ENCODE measurements at places on chromosomes 6 and 20. TPM values are rescaled to one million over a fixed set of nuclear protein-coding genes. Genes with fewer than 3 reads are reported as not detected.
A peak's percentile ranks its signal among the peaks of the same experiment; 100 is the strongest.

- H3K27me3 ChIP-seq: peaks cover 16% of the 10 kb centered on the region
- no peak overlapping the region for H3K4me3 ChIP-seq
- DNase-seq: no peak
- H3K36me3 ChIP-seq: no peaks in the 10 kb centered on the region
- H3K27ac ChIP-seq: no peak overlapping the region
These were observed 92.5 kb upstream of the AKAP12 start for GRCh38 chr6:151147118-151147832.

- DNase-seq: no peak
- H3K4me3 ChIP-seq: no peak overlapping the region
- peaks cover 24% of the 10 kb centered on the region for H3K4me1 ChIP-seq
These were observed 40.9 kb downstream of the LY86 start for GRCh38 chr6:6629402-6629801.

DNA sequence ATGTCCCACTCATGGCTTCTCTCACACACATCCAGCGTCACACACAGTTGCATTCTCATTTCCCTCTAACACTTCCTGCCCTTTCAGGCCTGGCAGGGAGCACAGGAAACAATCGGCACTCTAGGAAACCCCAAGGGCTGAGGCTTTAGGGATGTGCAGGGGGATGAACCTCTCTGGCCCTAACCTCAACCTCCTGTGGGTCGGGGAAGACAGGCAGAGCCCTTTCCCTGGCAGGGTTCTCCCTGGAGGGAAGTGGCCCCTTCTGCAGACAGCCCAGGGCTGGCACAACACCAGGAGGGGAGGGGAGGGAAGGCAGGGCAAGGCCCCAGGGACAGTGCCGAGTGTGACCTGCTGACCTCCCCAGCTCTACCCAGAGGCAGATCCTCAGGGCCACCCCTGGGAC lies 2.7 kb downstream of the TEAD3 start:
- H3K27ac ChIP-seq: no peak overlapping the region
- H3K4me1 ChIP-seq: peaks cover 3% of the 10 kb centered on the region
- no peak for DNase-seq
- no peak overlapping the region for H3K4me3 ChIP-seq

- H3K4me3 ChIP-seq: no peak overlapping the region
- H3K4me1 ChIP-seq: peaks cover 49% of the 10 kb centered on the region
- H3K27ac ChIP-seq: peak overlapping the region; percentile 74
- no peaks in the 10 kb centered on the region for H3K27me3 ChIP-seq
- DNase-seq: no peak
- no peaks in the 10 kb centered on the region for H3K36me3 ChIP-seq
These were observed 47.2 kb upstream of the NCOA3 start for GRCh38 chr20:47454298-47455132.

GRCh38 chr6:108735310-108736001 lies 112.8 kb upstream of the ARMC2 start:
- no peak for DNase-seq
- peaks cover 24% of the 10 kb centered on the region for H3K27me3 ChIP-seq
- H3K4me3 ChIP-seq: no peak overlapping the region

DNA sequence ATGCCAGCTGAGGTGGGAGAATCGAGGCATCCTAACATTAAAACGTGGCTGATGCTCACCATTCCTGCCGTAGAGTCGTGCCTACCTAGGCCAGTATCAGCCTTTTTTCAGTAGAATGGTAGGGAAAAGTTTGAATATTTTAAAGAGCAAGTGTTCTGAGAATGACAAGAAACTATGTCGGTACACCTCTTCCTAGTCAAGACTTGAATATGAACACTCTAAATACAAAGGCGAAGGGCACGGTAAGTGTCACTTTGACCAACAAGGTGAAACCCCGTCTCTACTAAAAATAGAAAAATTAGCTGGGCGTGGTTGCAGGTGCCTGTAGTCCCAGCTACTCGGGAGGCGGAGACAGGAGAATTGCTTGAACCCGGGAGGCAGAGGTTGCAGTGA lies 1.0 kb downstream of the GINM1 start:
- H3K36me3 ChIP-seq: no peaks in the 10 kb centered on the region
- H3K4me3 ChIP-seq: peak overlapping the region; percentile 89
- DNase-seq: no peak
- no peak overlapping the region for H3K27ac ChIP-seq
- peaks cover 2% of the 10 kb centered on the region for H3K27me3 ChIP-seq
- peaks cover 12% of the 10 kb centered on the region for H3K4me1 ChIP-seq

- H3K27ac ChIP-seq: no peak overlapping the region
- no peak overlapping the region for H3K4me3 ChIP-seq
- H3K27me3 ChIP-seq: no peaks in the 10 kb centered on the region
- H3K4me1 ChIP-seq: peaks cover 5% of the 10 kb centered on the region
- H3K36me3 ChIP-seq: no peaks in the 10 kb centered on the region
These were observed 42.4 kb upstream of the ZBP1 start for GRCh38 chr20:57662456-57663240.

DNA sequence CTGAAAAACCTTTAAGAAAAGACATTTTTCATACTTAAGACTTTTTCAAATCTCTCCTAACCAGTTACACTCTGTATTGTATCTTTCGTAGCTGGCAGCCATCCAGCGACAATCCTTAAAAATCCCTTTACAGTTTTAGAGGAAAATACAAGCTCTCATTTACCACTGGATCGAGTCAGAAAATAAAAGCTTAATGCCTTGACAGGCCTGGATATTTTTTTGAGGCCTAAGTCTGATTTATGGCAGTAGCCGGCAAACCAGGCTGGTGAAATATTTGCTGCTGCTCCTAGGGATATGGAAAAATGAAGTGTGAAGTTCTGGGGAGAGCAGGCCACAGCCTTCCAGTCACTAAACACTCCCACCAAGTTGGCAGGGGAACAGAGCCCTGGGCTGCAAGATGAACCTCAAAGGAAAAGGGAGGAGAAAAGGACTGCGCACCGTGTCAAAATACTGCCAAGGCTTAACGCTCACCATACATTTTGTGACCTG lies 213.0 kb upstream of the SUPT3H start:
- no peak for DNase-seq
- peaks cover 86% of the 10 kb centered on the region for H3K4me1 ChIP-seq

- no peak for DNase-seq
- H3K27ac ChIP-seq: no peak overlapping the region
- H3K36me3 ChIP-seq: no peaks in the 10 kb centered on the region
- no peak overlapping the region for H3K4me3 ChIP-seq
- no peaks in the 10 kb centered on the region for H3K27me3 ChIP-seq
- H3K4me1 ChIP-seq: peaks cover 52% of the 10 kb centered on the region
These were observed 157.5 kb downstream of the CEBPB start for GRCh38 chr20:50348096-50348495.

DNA sequence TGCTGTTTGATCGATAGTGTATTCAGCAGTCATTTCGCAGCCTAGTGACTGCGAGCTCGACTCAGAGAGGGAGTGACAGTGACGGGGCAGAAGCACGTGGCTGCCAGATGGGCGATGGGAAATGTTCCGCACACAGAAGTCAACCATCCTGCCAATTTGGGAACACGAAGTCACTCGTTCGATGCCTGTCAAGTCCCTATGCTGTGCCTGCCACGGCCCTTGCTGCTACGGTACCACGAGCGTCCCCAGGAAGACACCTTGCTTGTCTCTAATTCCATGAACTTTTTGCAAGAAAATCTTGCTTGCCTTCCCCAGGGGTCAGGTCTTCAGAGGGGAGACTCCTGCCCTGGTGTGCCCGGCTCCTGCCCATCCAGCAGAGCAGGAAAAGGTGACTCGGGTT lies 17.0 kb upstream of the STX16 start:
- H3K27ac ChIP-seq: peak overlapping the region; percentile 68
- H3K36me3 ChIP-seq: no peaks in the 10 kb centered on the region
- H3K4me1 ChIP-seq: peaks cover 15% of the 10 kb centered on the region
- DNase-seq: no peak
- H3K4me3 ChIP-seq: no peak overlapping the region

DNA sequence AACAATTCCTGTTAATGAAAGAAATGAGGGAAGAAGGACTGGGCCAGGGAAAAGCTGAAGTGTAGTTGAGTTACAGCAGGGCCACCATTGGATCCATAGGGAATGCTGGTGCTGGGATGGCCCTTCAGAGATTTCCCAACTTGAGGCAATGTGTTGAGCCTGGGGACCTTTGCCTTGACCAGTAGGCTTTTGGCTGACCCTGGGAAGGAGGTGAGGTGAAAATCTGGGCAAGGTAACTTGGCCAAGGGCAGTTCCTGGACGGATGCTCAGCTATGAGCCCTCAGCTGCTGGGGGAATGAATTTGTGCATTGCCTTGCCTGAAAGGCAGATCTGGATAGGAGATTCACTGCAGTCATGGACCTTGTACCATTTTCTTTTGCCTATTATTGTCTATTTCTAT lies 20.4 kb downstream of the UTRN start:
- peaks cover 6% of the 10 kb centered on the region for H3K27me3 ChIP-seq
- H3K4me3 ChIP-seq: no peak overlapping the region
- H3K4me1 ChIP-seq: peaks cover 43% of the 10 kb centered on the region
- no peak for DNase-seq
- no peak overlapping the region for H3K27ac ChIP-seq
- peaks cover 24% of the 10 kb centered on the region for H3K36me3 ChIP-seq

DNA sequence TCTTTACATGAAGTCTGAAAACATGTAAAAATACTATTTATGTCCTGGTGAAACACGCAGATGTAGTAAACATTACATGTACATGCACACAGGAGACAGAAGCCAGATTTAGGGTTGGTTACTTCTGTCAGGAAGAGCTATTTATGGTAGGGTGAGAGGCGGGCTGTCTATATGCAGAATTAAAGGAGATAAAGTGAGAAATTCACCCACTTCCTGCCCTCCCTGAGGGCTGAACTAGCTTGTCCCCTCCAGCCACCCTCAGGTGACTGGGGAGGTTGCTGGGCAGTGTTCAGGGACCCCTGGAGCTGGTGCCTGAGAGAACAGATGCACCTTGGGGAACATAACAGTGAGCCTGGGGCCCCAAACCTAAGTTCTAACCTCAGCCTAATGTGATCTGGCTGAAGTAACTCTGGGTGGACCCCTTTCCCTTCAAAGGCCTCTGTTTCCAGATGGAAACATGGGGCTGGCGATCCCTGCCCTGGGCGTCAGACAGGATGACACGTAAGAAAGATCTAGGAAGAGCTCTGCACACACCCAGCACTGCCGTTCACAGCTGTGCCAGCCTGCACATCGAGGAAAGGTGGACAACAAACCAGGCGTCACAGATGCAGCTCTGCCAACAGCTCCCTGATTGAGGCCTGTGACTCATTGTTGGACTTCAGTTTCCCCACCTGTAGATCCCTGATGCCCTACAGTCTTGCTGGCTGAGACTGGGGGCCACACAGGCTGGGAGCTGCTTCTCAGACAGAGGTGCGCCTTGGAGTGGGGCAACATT lies 1.3 kb downstream of the PI16 start:
- no peak overlapping the region for H3K4me3 ChIP-seq
- no peak for DNase-seq
- peaks cover 34% of the 10 kb centered on the region for H3K4me1 ChIP-seq
- H3K27me3 ChIP-seq: peaks cover 23% of the 10 kb centered on the region

DNA sequence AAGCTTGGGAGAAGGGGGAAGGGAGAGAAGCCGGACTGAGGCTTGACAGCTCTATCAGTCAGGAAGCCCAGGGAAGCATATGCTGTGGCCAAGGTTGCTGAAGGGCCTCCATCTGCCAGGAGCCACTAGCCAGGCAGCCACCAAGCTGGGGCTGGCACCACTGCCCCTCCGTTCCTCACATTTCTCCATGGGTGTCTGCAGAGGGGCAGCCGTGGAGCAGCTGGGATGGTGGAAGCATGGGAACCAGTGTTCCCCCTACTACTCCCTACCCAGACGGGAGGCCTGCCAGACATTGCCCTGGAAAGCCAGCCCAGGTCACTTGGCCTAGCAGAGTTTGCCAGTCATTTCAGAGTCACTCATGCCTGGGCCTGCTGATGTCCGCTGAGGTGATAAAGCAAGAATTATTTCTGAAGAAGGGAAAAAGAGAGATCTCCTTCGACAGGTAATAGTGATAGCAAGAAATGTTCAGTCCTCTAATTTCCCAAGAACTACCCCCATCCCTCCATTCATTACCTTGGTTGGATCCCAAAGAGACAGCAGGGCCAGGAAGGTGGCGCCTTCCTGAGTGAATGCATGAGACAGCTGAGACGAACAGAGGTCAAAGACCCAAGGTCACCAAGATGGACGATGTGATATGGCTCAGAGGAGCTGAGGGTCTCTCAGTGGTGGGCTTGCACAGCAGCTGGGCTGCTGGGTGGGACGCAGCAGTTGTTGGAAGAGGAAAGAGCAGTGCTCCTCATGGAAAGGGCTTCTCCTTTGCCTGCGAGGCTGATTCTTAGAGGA lies 21.9 kb downstream of the SNPH start:
- H3K4me3 ChIP-seq: no peak overlapping the region
- DNase-seq: no peak
- no peaks in the 10 kb centered on the region for H3K27me3 ChIP-seq
- no peak overlapping the region for H3K27ac ChIP-seq
- peaks cover 19% of the 10 kb centered on the region for H3K4me1 ChIP-seq
- peaks cover 4% of the 10 kb centered on the region for H3K36me3 ChIP-seq

GRCh38 chr6:20266851-20267608 lies 54.8 kb upstream of the MBOAT1 start:
- DNase-seq: no peak
- peaks cover 11% of the 10 kb centered on the region for H3K27me3 ChIP-seq
- no peaks in the 10 kb centered on the region for H3K36me3 ChIP-seq
- no peak overlapping the region for H3K4me3 ChIP-seq

DNA sequence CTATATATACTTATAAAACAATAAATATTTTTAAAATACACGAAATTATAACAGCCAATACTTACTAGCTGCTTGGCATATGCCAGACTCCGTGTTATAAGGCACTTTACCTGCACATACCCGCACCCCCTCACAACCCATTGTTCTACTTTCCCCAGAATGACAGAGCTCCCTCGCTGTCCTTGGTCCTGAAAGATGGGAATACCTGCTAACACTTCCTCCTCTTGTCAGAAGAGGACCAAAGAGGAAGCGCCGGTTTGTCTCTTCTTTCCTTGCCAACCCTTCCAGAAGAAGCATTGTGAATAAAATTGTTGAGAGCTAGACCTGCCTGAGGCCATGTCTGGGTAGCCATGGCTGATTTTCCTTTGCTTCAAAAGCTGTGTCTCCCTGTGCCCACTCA lies 149.3 kb downstream of the PTPRT start:
- no peaks in the 10 kb centered on the region for H3K27me3 ChIP-seq
- H3K36me3 ChIP-seq: no peaks in the 10 kb centered on the region
- DNase-seq: no peak
- H3K4me3 ChIP-seq: no peak overlapping the region
- H3K4me1 ChIP-seq: no peaks in the 10 kb centered on the region

DNA sequence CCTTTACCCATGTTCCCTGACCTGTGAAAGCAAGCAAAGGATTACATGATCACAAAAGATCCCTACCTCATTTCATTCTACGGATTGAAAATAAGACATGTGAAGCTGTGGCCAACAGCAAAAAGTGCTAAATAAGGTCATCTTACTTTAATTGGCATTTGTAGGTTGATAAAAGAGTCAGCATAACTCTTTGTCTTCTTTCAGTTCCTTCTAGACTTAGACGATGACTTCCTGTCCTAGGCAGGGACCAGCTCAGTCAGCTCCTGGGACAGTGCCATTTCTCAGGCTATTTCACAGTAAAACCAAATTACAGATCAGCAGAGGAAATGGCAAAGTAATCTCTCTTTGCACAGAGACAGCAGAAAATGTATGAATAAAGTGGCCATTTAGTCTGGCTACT lies 480.7 kb downstream of the RFPL4B start:
- H3K4me1 ChIP-seq: no peaks in the 10 kb centered on the region
- DNase-seq: no peak
- H3K27ac ChIP-seq: no peak overlapping the region
- no peaks in the 10 kb centered on the region for H3K27me3 ChIP-seq
- no peak overlapping the region for H3K4me3 ChIP-seq

Gene TINAG
- total RNA-seq: not detected

Gene PRDM1
- total RNA-seq: 52.3 TPM

Gene TNNC2
- 0.28 TPM for total RNA-seq

Gene JAG1
- total RNA-seq: 2.8 TPM

Gene ABHD16B
- not detected for total RNA-seq

Gene ABHD12
- 29.0 TPM for total RNA-seq

Gene PRR18
- 0.14 TPM for total RNA-seq

Gene DPPA5
- total RNA-seq: not detected
